Activated CD8-positive, alpha-beta memory T cell treated with anti-CD3 and anti-CD28 coated beads for 24 hours (primary cell): ENCODE measurements at places on chromosomes 12 and 14.
A peak's percentile ranks its signal among the peaks of the same experiment; 100 is the strongest.

DNA sequence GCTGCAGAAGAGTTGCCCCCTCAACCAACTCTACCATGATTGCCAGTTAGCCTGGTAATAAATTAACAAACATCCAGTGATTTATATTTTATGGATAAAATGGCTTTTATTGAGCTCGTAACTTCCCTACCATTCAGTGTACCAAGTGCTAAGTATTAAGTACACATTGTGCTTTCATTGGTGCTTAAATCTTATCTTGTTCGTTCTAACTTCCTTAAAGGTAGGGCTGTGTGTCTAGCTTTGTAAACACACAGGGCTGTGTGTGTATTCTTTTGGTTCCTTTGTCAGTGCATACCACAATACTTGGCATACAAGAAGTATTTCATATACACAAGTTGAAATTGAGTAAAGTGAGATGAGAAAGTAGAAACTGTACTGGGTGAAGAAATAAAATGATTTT lies 80.4 kb downstream of the KCNC2 start:
- no peak for DNase-seq

DNA sequence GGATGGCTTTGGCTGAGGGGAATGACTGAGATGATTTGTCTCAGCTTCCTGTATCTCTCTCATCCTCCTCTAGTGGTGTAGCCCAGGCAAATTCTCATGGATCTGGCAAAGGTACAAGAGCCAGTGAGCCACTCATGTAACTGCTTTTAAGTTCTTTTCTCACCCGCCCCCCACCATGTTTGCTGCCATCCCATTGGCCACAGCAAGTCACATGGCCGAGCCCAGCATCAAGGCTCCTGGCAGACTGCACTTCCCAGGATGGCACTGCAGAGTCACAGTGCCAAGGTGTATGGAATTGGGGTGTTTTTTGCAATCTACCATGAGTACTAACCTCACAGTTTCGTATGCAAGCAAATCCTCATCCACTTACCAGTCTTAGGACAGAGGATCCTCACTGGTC lies 50.9 kb downstream of the CHST11 start:
- no peak for DNase-seq

DNA sequence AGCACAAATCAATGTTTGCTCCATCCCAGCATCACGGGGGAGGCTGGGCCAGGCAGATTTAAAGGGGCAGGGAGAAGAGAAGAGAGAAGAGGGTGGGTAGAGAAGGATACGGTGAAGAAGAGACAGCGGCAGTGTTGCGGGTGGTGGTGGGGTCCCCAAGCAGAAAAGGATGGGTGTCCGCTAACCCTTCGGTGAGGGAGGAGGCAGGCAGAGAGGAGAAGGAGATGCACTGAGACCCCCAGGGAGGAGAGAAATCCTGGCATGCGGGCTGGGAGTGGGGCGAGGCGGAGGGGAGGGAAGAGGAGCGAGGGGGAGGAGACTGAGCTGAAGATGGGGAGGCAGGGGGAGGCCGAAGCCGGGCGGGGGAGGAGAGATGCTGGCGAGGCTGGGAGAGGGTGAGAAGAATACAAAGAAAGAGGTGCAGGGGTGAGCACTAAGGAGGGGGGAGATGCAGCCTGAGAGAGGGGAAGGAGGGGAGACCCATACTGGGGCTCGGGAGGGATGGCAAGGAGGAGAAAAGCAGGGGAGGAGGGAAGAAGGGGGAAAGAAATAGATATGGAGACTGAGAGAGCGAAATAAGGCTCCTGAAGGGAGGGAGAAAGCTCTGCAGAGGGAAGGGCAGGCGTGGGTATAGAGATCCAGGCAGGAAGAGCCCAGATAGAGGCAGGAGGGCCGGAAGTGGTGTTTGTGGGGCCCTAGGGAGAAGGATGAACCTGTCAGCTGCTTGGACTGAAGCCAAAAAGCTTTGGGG lies at the start of gene JPH4:
Gene JPH4 (minus strand): TSS at position 231 of the 751 bp plus-strand sequence. CDS start 1,337 bp downstream, outside the sequence.
- no peak for DNase-seq

- no peak for DNase-seq
These were observed 4.4 kb upstream of the ELK3 start for GRCh38 chr12:96189781-96190180.

DNA sequence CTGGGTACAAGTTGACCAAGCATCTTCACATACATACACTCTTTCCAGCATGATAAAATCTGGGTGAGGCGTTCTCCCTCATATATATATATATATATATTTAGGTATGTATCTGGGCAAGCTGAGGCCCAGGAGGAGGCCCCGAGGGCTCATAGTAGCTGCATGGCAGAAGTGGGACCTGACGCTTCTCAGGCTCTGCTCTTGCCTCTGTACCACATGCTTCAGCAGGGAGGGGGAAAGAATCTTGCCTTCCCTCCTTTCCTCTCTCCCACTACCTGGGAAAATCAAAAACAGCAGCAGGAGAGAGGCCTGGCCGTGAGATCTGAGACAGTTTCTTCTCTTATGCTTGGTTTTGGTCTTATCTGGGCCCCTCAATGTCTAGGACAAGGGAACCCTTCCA lies 9.2 kb downstream of the PPP1R1A start:
- DNase-seq = no peak

- DNase-seq = no peak
These were observed 1115.0 kb downstream of the VRK1 start for GRCh38 chr14:97912217-97912616.

DNA sequence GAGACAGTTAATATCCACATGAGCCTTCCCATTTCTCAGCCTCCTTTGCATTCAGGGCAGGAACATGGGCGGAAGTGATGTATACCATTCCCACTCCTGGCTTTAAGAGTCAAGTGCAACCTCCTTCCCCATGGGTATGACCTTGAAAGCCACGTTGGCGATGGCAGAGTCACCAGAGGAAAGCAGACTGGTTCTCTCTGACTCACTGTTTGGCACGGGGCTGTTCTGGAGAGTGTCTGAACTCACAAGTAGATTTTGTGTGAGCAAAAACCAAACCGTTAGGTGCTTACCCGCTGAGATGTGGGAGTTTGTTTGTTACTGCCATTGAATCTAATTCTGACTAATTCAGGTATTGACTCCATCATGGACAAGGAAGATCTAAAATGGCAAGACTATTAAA lies 36.7 kb upstream of the PZP start:
- peak; percentile 68 for DNase-seq

DNA sequence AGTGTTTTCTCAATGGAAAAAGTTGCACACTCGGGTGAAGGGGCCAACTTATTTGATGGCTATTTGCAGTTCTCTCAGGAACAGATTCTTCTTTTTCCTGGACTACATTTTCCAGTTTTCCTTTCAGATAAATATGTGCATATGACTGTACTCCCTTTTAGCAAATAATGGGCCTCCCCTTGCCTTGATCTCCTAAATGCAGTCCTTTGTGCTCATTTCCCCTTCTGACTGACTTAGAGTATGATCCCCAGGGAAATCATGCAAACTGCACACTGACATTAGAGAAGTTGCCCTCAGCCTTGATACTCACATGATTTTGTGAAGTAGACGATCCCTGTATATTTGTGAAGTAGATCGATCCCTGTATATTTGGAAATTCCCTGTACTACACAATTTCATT lies 492.9 kb upstream of the NOVA1 start:
- DNase-seq = no peak

- no peak for DNase-seq
These were observed 24.4 kb downstream of the TUNAR start for GRCh38 chr14:95901054-95901453.

DNA sequence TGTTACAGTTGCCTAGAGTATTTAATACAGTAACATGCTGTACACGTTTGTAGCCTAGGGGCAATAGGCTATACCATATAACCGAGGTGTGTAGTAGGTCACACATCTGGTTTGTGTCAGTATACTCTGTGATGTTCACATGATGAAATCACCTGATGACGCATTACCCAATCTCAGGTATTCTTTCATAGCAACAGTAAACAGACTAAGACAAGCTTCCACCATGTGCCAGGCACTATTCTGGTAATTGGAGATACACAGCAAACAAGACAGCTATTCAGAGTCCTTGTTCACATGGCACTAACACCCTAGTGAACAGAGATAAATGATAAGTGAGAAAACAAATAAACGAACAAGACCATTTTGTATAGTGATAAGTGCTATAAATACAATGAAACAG lies 3.8 kb upstream of the PDE3A start:
- DNase-seq = no peak

DNA sequence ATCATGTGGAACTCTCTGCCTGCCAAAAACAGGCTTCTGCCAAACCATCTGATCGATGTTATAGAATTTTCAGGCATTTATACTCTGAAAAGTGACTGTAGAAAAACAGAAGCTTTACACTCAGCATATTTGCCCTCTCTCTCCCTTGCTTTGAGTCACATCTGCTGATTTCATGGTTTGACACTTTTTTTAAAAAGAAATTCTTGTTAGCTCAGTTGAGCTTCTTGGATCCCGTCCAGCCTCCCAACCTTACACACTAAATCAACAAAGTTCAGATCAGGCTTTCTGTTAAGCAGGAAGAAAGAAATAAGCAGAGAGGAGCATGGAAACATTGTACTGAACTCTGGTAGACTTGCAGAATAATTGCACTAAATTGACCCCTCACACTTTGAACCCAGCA lies 193.6 kb upstream of the SEL1L start:
- no peak for DNase-seq

DNA sequence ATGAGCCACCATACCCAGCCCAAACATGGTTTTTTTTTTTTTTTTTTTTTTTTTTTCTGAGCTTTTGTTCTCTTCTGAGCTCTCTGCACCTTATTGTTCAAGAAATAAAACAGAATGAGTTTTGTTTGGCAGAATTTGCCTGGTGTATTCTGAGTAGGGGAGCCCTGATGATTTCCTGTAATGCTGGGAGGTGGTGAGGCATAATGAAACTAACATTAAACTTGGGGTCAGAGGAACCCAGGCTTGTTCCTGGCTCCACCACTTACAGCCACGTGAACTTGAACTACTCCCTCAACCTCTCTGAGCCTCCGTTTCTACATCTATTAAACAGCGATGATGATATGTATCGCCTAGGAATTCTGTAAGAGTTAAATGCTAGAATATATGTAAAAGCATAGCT lies 276.3 kb upstream of the CRY1 start:
- DNase-seq = no peak

DNA sequence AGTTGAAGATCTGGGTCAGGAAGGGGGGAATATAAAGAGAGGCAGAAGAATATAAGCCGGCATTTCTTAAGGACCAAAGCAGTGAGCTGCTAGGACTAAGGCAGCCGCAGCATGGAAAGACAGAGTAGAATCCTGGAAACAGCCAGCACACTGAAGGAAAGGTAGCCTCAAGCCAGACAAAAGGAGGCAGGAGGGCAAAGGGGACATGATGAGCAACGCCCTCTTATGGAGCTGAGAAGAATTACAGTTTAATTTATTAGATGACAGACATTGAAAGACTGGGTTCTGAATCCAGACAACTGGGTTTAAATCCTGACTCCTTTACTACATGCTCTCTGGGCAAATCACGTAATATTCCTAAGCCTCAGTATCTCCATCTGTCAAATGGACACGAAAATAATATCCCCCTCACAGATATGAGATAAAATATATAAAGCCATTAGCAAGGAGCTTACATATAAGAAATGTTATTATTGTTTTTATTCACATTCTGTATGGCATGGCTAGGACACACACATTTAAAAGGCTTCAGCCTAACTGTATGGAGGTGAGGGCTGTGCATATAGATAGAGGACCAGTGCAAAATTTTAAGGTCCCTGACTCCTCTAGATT lies 8.1 kb upstream of the PCED1B start:
- DNase-seq = no peak

GRCh38 chr12:128763395-128763794 lies 60.4 kb downstream of the SLC15A4 start:
- DNase-seq = no peak

DNA sequence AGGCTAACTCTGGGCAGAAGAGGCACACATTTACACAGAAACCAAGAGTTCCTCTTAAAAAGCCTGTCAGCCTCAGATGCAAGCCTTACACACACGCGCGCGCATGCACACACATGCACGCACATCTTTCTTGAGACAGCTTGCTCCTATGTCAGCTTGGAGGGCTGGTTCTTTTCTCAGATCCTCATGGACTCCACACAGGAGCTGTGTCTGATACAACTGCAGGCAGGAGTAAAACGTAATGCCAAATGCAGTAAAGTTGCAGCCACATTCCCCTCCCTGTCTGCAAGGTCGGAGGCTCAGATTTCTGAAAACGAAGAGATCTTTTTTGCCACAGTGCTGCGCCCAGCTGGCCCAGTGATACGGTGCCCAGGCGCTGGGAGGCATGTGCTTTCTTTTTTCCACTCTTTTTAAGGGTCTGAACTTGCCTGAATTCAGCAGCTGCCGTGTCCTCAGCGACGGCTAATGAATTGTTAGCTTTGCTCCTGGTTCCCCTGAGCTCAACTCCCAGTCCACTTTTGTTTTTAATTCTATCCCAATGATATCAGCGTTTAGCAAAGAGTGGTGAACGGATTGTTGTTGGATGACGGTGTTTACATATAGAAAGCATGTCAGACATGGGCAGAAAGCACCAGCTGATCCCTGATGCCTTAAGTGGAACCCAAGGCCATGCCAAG lies 72.9 kb upstream of the FOXN3 start:
- no peak for DNase-seq

DNA sequence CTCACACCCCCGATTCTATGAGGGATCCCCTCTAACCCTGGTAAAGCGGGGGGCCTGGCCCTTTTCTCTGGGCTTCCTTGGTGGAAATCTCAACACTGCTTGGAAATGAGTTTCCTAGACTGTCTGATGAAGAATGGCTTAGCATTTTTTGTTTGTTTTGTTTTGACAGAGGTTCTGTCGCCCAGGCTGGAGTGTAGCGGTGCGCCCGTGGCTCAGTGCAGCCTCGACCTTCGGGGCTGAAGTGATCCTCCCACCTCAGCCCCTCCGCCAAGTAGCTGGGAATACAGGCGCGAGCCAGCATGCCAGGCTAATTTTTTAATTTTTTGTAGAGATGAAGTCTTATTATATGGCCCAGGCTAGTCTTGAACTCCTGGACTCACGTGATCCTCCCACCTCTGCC lies 30.3 kb downstream of the TC2N start:
- DNase-seq = no peak

DNA sequence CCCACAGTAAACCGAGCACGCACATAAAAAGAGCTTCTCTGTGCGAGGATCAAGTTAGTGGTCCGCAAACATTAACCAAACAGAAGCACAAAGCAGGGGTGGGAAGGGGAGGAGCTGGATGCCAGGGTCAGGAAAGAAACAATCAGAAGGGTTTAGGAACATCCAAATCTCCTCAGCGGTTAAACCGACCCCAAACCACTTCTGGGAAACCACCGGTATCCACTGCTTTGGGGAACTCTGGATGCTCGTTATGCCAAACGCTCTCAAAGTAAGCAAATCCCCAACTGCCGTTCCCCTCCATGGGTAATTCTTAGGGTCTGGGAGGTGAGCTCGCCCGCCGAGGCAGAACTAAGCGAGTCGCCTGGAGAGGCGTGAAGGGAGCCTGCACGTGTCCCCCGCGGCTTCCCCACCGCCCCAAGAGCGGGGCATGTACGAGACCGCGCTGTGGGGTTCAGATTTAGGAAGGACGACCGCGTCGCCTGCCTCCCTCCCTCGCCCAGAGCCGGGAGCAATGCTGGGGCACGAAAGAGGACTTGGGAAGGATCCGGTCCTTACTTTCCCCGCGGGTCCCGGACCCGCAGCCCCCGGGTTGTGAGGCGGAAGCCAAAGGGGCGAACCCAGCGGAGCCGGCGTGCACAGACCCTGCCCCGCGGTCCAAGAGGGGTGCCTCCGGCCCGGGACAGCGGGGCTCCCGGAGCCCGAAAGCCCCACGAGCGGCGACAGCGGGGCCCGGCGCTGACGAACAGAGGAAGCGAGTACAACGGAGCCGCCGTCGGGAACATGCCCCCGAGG lies 711 bp downstream of the SBNO1 start:
- DNase-seq = peak; percentile 76
